Pancreas (tissue), 10 donors: ENCODE measurements at places on chromosomes 4 and X. TPM values are rescaled to one million over a fixed set of nuclear protein-coding genes. Genes with fewer than 3 reads are reported as not detected.

SLITRK4 gene
- 0.32 TPM for total RNA-seq

DNA sequence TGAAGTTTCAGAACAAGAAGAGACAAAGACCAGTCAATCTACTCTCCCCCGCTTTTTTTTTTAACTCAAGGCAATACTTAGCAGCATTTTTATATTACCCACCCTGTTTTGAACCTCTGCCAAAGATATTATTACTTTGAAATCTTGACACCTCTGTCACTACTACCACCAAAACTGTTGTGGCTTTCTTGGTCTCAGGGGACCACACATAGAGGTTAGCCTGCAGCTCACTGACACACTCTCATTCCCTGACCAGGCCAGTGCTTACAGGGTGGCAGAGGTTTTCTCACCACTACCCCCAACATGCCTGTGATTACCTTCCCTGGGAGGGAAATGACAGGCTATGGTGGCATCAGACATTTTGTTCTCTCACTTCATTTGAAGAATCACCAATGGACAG is 137.4 kb upstream of the STIM2 start:
- no peak for DNase-seq

GRCh38 chrX:298993-299392 is 17.8 kb downstream of the PLCXD1 start:
- no peak for DNase-seq

- DNase-seq: no peak
Measured at GRCh38 chrX:7582191-7582590, 260.8 kb upstream of the VCX start.

DNA sequence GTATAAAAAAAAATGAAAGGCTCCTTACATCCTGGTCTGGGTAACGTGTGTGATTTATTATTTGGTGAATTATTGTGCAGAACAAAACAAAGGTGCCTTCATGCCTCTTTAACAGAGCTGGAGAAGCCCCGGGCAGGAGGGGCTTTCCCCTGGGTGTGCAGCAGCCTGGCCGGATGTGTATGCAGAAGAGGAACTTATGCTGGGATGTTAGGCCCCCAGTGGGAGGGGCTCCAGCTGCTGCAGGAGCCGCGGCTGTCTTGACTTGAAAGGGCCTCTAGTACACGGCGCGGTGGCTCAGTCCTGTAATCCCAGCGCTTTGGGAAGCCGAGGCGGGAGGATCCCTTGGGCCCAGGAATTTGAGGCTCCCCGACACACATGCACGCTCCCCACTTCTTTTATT is 16.0 kb downstream of the CCNQ start:
- no peak for DNase-seq

DNA sequence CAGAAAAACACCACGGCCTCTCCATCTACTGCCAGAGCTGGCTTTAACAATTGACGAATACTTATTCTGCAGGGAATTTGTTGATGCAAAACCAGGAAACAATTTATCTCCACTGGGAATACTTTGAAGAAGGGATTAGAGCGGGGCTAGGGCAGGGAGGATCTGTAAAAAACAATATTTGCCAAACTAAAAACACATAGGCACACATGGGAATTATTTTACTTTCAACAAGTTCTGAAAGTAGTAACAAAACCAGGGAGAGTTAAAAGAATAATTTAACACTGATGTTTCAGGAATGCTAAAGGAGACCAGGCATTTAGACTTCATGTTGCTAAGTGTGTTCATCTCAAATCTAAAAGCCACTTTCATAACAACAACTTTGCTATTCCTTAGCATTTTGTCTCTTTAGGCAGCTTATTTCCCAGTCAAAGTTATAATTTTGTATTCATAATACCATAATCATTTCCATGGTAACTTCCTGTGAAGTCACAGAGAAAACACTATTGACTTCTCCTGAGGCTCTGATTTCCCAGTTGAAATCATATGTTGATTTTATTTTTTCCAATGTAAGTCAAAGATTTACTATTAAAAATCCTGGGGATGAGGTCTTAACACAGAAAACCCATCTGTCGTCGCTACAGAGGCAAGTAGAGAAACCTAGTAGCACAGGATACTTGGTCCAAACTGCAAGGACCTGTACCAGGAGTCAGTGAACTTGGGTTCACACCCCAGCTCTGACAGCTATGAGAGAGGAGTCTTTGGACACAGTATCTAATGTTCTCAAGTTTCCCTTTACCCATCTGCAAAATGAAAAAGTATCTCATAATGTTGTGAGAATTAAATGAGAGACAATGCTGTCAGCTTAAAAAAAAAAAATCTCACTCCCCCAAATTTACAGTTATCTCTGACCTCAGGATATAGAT is 69.3 kb downstream of the SH3RF1 start:
- DNase-seq: no peak

DNA sequence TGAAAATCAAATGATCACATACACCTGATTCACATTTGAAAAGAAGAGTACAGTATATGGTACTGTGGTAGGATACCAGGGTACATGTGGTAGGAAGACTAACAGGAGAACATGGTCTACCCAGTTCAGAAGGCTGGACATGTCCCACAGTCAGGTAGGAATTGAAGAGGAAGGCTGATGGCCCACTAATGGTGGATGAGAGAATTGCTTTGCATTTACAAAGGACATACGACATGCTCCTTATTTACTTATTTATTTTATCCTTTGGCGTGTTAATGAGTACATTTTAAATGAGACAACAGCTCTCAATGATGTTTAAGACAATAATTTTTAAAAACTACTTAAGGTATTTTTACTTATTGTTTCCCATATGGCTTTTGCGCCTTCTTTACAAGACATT is 106.7 kb upstream of the BMP2K start:
- DNase-seq: no peak

DNA sequence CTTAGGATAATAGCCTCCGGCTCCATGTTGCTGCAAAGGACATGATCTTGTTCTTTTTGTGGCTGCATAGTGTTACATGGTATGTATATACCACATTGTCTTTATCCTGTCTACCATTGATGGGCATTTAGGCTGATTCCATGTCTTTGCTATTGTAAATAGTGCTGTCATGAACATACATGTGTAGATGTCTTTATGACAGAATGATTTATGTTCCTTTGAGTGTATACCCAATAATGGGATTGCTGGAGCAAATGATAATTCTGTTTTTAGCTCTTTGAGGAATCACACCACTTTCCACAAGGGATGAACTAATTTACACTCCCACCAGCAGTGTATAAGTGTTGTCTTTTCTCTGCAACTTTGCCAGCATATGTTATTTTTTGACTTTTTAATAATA is 4.6 kb downstream of the RAB33B start:
- DNase-seq: no peak

- DNase-seq: no peak
Measured at GRCh38 chr4:26067035-26067434, 153.0 kb downstream of the SMIM20 start.

DNA sequence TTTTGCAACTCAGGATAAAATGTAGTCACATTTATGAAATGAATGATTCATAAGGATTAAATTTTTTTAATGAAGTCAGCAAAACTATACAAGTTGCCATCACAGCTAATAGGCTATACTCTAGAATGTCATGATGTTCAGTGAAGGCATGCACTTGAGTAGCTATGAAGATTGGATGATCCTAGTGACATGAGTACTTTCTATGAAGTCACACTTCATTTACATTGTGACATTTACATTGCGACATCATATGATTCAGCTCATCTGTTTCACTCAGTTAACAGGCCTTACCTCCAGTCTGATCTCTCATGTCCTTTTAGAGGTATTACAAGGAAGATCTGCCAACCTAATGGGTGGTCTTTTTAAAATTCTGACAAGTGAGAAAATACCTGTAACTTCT is 82.7 kb upstream of the FGF13 start:
- no peak for DNase-seq

CISD2 gene
- total RNA-seq: 10.2 TPM

- DNase-seq: no peak
Measured at GRCh38 chr4:7067126-7067451, 775 bp downstream of the GRPEL1 start.

DNA sequence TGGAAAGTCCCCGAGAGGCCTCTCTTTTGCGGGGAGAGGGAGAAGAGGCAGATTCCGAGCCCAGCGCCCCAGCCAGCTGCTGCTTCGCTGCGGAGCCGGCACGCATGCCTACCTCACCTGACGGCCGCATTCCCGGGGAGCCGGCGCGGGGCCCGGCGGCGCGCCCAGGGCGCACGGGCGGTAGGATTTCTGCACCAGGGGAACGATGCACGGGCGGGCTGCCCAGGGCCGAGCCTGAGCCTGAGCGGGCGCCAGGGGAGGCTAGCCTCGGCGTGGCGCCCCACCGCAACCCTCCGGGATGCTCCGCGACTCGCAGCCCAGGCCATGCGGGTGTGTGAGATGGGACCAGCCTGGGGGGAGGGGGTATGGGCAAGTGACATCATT is 81.3 kb upstream of the SCML1 start:
- DNase-seq: no peak

DNA sequence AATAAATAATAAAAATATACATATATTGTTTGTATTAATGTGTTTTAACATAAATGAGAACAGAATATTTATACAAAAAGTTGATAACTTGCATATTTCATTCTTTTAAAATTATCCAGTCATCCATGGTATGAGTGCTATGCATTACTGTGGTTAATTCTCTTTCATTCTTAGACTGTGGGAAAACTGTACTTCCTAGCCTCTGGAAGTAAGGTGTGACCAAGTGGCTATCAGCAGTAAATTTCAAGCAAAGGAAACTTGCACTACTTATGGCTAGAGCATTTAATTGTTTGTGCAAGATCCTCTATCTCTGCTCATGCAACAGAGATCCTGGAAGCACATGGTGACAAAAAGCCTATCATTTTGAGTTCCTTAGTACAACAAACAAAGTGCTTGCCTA is 1054.5 kb upstream of the PABPC4L start:
- no peak for DNase-seq

DNA sequence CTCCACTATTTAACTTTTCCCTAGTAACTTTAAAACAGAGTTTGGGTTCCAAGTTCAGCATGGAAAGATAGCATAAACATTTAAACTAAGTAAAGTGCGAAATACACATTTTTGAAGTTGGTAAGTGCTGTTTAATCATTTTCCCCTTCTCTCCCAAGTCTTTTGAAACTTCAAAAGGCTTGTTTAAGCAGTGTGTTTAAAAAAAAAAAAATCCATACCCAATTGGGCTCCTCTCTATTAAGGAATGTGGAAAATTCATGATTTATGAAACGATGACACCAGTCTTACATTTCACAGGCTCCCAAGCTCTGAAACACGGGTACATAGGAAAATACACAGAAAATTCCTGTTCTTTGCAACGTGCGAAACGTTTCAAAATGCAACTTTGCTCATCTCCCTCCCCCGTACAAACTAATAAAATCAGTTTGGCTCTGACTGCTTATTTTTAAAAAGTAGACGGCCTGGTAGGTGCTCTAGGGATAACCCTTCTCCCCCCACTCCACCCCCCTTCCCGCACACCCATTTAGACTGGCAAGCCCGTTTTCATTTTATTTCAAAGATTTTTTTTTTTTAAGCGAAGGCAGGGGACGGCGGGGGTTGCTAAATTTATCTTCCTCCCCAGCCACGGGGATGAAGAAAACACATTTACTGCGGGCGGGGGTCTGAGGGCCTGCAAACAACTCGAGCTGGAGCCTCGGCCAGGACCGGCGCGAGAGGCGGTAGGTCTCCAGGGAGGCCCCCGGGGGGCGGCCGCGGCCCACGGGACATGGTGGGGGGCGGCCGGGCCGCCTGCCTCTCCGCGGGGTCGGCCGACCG is 786 bp upstream of the ZFX start:
- DNase-seq: no peak

- no peak for DNase-seq
Measured at GRCh38 chr4:41280010-41280409, 23.3 kb downstream of the UCHL1 start.

DNA sequence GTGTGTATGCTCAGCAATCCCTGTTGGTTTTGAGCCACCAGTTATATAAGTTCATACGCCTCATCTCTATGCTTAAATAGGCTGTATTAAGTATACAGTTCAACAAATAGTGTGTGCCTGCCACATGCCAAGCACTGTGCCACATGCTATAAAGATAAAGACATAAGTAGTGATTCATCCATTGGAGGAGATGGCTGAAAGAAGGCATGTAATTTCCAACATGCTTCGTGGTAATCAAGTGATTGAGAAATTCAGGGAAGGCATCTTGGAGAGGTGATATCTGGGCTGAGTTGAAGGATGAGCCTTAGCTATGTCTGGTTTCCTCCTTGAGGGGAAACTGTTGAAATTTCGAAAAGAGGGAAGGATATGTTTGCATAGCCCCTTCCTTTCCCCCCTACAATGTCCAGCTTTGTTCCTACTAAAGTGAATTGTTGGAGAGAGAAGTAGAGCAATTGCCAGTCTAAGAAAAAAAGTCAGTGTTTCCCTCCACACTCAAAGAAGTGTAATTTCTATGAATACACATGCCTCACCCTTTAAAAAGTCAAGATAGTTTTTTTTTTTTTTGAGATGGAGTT is 96.5 kb downstream of the ARHGAP10 start:
- no peak for DNase-seq

- DNase-seq: no peak
Measured at GRCh38 chrX:106899841-106900240, 3.3 kb downstream of the RIPPLY1 start.

PDE5A gene
- 18.7 TPM for total RNA-seq

CT45A2 gene
- not detected for total RNA-seq

DNA sequence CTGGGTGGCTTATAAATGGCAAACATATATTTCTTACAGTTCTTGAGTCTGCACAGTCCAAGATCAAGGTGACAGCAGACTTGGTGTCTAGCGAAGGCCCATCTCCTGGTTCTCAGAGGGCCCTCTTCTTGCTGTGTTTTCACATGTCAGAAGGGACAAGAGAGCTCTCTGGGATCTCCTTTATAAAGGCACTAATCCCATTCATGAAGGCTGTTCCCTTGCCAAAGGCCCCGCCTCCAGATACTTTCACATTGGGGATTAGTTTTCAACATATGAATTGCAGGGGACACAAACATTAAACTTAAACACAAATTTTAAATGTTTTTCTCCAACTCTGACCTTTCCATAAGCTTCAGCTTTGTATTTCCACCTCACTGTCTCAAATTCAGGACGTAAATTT is 1135.0 kb upstream of the TENM3 start:
- DNase-seq: no peak

MGAT4D gene
- not detected for total RNA-seq

DNA sequence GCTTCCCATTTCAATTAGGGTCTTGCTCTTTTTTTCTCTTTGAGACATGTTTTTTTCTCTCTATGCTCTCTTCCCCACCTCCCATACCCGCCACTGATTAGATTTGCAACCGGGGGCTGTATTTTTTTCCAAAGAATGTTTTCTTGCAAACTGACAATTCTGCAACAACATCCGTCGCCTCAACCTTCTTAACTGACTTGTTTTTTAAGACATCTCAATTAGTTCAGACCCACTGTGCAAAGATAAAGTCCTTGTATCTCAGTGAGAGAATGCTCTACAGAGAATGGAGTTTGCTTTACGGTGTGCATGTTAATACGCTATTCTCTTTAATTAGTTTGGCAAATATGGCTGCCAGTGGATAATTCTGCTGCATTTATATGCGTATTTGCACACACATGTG is 126.3 kb downstream of the UNC5C start:
- no peak for DNase-seq

- DNase-seq: no peak
Measured at GRCh38 chrX:87663421-87663820, 145.8 kb downstream of the KLHL4 start.

- peak; percentile 11 for DNase-seq
Measured at GRCh38 chr4:1402021-1402515, 4.2 kb downstream of the NKX1-1 start.
